ENCODE measurements at places on chromosomes 12 and 14. TPM values are rescaled to one million over a fixed set of nuclear protein-coding genes. Genes with fewer than 3 reads are reported as not detected.

DNA sequence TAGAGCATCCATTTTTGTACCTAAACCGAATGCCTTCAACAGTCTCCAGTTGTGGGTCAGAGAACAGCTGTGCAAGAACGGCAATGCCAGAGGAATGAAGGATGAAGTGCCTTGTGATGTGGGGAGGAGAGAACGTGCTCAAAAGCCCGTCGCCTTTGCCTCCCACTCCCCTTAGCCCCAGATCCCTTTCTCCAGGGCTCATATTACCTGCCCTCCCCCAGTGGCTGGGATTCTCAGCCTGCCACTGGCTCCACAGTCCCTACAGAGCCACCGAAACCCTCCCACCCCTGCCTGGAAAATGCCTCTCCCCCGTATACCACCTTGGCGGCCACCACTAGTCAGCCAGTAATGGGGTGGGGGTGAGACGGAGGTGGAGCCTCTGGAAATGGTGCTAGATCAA is 158.5 kb downstream of the ZFP36L1 start:
- DNase-seq, result no peak
- peaks cover 11% of the 10 kb centered on the region for H3K4me1 ChIP-seq
- no peak overlapping the region for H3K27ac ChIP-seq

GRCh38 chr12:112214064-112214463 is 88.7 kb downstream of the TRAFD1 start:
- no peak overlapping the region for H3K27ac ChIP-seq
- no peaks in the 10 kb centered on the region for H3K27me3 ChIP-seq
- no peak for DNase-seq

Gene NOS1
- total RNA-seq, result 4.4 TPM

GRCh38 chr14:26281280-26281998 is 316.4 kb downstream of the NOVA1 start:
- no peak overlapping the region for H3K27ac ChIP-seq
- no peaks in the 10 kb centered on the region for H3K27me3 ChIP-seq
- H3K4me3 ChIP-seq, result no peak overlapping the region

DNA sequence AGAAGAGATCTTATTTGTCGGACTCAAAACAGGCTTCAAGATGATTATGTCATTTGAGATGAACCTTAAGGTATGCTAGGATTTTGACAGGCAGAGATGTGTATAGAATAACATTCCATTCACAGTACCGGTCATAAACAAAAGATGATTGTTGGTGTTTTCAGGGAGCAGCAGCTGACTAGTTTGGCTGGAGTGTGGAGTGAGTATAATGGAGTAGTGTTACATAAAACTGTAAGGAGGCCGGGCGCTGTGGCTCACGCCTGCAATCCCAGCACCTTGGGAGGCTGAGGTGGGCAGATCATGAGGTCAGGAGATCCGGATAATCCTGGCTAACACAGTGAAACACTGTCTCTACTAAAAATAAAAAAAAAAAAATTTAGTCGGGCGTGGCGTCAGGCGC is 23.9 kb downstream of the SERPINA10 start:
- no peak overlapping the region for H3K27ac ChIP-seq
- H3K36me3 ChIP-seq, result no peaks in the 10 kb centered on the region
- no peak for DNase-seq
- H3K4me1 ChIP-seq, result no peaks in the 10 kb centered on the region
- no peaks in the 10 kb centered on the region for H3K27me3 ChIP-seq
- no peak overlapping the region for H3K4me3 ChIP-seq

Gene RHEBL1
- 6.7 TPM for total RNA-seq

DNA sequence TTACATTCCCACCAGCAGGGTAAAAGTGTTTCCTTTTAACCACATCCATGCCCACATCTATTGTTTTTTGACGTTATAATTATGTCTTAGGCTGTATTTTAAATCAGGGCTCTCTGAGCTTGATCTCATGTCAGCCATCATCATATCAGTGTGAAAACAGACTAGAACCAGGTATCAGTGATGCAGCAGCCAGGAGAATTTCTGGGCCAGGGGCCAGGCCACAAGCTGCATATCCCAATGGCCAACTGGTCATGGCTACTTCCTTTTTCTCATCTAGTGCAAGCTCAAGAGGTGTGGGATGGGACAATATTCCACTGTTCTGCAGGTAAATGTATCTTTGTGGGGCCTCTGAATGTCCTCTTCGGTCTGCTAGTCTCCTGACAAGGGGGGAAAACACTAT is 125.1 kb downstream of the CRADD start:
- H3K4me1 ChIP-seq, result peaks cover 18% of the 10 kb centered on the region
- no peak overlapping the region for H3K4me3 ChIP-seq
- no peaks in the 10 kb centered on the region for H3K27me3 ChIP-seq
- no peak for DNase-seq
- H3K27ac ChIP-seq, result no peak overlapping the region
- no peaks in the 10 kb centered on the region for H3K36me3 ChIP-seq

GRCh38 chr14:77880056-77880455 is 80.1 kb downstream of the ADCK1 start:
- no peaks in the 10 kb centered on the region for H3K27me3 ChIP-seq
- no peak for DNase-seq
- H3K36me3 ChIP-seq, result no peaks in the 10 kb centered on the region
- H3K4me1 ChIP-seq, result no peaks in the 10 kb centered on the region

GRCh38 chr12:87924149-87924548 is 105.1 kb downstream of the C12orf50 start:
- no peak overlapping the region for H3K4me3 ChIP-seq
- H3K27ac ChIP-seq, result no peak overlapping the region
- no peaks in the 10 kb centered on the region for H3K27me3 ChIP-seq
- H3K36me3 ChIP-seq, result no peaks in the 10 kb centered on the region

Measured in GM23338 (cell line).